ENCODE measurements at places on chromosomes 5 and 9.

- no peak for DNase-seq
These were observed 705.4 kb upstream of the RIOK2 start for GRCh38 chr5:97888439-97888838.

DNA sequence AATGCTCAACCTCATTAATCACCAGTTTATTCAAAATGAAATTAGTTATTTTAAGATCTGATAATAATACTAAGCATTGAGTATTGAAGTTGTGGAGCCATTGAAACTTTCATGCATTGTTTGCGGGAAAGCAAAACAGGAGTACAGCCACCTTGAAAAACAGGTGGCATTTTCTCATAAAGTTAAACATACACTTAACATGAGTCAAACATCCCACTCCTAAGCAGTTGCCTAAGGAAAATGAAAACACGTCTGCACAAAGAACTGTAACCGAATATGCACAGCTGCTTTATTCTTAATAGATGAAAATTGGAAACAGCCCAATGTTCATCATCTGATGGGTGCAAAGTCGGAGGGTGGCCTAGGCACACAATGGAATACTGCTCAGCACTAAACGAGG, 177.3 kb downstream of the IRX2 start:
- DNase-seq: no peak

GRCh38 chr9:4596165-4596922, 65.8 kb upstream of the PLPP6 start:
- peak; percentile 9 for DNase-seq

GRCh38 chr9:86642721-86643120, 288.5 kb upstream of the TUT7 start:
- DNase-seq: no peak

- DNase-seq: no peak
These were observed 164.1 kb downstream of the HSD17B3 start for GRCh38 chr9:96137671-96138429.

- DNase-seq: no peak
These were observed 246.9 kb downstream of the CYLC2 start for GRCh38 chr9:103242025-103242424.

DNA sequence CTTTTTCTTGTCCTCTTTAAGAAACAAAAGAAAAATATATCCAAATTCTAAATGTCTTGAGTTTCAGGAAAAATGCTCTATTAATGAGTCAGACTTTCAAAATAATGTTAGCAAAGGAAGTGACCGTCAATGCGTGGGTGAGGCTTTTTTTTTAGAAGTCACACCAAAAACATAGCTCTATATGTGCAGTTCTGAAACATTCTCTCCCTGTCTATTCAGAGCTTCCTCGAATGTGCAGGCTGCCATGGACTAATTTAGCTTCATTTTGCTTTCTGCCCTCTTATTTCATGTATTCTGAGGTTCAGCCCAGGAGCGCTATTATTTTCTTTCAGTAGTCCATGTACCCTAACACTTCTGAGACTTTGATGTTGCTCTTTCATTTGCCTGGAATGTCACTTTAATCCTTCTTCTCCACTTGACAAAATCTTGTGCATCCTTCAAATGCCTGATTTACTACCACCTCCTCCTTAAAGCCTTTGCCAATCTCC, 72.5 kb upstream of the RASA1 start:
- DNase-seq: peak; percentile 6

GRCh38 chr9:29214690-29215253, 1641.5 kb upstream of the C9orf72 start:
- no peak for DNase-seq

DNA sequence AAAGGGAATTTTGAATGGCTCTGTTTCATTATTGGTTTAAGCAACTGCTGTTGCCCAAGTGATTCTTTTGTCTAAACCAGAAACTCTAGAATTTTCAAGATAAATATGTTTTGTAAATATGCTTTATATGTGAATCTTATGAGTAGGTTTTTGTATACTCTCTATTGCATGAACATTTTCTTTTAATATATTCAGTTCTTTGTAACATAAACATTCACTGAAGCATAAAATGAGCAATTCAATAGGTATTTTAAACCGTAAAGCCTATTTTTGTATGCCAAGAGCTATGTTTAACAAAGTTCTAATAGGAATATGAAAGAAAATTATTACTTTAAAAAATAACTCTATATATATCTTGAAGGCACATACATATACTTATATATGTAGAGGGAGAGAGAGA, 293.1 kb downstream of the PSAT1 start:
- DNase-seq: no peak

- DNase-seq: no peak
These were observed 290.5 kb downstream of the ANXA1 start for GRCh38 chr9:73441890-73442818.

- DNase-seq: no peak
These were observed 344.2 kb upstream of the SLC30A5 start for GRCh38 chr5:68749631-68750030.

- no peak for DNase-seq
These were observed 41.9 kb downstream of the SLC22A5 start for GRCh38 chr5:132411304-132412013.

- no peak for DNase-seq
These were observed 91.2 kb downstream of the FSTL4 start for GRCh38 chr5:133520991-133521706.

GRCh38 chr9:102995033-102995432, at the start of gene CYLC2:
Gene CYLC2 (plus strand): TSS chr9:102995333. CDS start chr9:102995381, 48 bp downstream.
- DNase-seq: no peak

GRCh38 chr5:100760688-100761087, 142.4 kb downstream of the ST8SIA4 start:
- DNase-seq: no peak

DNA sequence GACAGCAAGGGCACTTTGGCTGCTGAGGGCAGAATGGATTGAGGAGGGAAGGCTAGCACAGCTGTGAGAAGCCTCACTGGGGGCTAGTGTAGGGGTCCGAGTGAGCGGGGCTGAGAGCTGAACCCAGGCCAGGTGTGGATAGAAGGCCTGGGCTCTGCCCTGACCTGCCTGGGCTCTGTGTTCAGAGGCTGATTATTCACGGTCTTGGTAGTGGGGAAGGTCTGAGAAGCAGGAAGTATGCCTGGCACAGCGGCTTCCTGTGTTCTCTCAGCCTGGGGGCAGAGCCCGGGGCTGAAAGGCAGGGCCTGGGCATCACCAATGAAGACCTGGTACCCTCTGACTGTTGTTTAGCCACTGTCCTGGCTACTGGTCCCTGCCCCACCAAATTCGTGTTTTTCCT, 136.4 kb upstream of the TBC1D2 start:
- no peak for DNase-seq

DNA sequence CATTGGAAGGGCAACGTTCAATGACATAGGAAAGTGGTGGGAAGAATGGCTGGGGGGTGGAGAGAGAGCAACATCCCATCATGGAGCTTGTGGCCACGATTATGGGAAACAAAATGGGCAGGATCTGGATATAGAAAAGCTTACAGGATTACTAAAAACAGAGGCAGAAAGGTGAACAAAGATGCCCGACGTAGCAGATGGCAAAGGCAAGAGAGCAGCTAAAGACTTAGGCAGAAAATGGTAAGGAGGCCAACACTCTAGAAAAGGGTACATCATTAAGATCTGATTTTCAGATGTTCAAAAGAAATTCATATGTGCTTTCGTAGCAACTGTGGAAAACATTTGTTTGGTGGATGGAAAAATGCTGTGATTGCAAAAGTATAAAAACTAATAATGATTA, 102.5 kb downstream of the OTULIN start:
- DNase-seq: no peak

- no peak for DNase-seq
These were observed 338.2 kb downstream of the NFIB start for GRCh38 chr9:13975611-13976290.

DNA sequence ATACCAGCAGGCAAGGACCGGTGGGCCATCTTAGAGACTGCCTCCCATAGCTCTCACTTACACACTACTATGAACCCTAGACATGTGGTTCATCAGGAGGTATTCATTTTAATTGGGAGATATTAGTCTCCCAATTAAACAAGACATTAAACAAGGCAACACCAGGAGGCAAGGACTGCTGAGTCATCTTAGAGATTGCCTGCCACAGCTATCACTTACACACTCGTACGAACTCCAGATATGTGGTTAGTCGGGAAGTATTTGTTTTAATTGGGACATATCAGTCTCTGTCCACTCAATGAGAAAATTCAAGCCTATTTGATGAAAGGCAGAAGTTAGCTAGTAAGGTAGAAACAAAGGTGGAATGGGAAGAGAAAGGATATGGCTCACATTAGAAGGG, 343.9 kb downstream of the NFIB start:
- DNase-seq: no peak

DNA sequence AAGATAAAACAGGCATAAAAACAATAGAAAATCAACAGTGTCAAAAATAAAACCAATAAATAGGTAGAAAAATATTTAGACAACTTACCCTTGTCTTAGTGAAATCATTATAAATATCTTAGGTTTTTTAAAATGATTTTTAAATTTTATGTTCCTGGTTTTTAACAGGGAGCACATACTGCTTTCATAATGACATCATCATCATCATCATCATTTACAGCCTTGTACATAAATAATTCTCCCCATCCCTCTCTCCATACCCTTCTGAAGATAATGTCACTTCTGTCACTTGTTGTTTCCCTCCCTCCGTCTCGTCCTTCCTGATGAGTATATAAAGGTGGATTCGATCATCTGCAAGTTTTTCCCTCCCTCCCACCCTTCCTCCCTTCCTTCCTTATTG, 56.6 kb downstream of the CDH9 start:
- DNase-seq: no peak

DNA sequence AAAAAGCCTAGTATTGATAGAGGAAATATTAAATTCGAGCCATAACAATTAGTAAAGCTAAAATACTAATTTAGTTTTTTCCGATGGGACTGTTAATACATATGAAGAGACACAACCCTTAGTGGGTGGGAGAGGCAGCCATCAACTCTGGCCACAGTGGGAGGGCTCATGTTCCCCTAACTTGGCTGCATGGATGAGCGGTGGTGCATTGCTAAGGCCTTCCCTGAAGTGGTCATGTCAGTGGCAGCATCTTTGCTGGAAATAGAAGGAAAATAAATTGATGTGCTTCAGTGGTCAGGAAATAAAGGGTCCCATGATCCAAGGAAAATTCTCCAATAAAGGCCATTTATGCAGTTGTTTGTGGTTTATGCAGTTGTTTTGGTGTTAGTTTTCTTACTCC, 33.9 kb upstream of the F2RL2 start:
- no peak for DNase-seq

- no peak for DNase-seq
These were observed 66.9 kb downstream of the GRIN3A start for GRCh38 chr9:101671567-101671966.

GRCh38 chr9:20853866-20854265, 169.8 kb downstream of the FOCAD start:
- no peak for DNase-seq

DNA sequence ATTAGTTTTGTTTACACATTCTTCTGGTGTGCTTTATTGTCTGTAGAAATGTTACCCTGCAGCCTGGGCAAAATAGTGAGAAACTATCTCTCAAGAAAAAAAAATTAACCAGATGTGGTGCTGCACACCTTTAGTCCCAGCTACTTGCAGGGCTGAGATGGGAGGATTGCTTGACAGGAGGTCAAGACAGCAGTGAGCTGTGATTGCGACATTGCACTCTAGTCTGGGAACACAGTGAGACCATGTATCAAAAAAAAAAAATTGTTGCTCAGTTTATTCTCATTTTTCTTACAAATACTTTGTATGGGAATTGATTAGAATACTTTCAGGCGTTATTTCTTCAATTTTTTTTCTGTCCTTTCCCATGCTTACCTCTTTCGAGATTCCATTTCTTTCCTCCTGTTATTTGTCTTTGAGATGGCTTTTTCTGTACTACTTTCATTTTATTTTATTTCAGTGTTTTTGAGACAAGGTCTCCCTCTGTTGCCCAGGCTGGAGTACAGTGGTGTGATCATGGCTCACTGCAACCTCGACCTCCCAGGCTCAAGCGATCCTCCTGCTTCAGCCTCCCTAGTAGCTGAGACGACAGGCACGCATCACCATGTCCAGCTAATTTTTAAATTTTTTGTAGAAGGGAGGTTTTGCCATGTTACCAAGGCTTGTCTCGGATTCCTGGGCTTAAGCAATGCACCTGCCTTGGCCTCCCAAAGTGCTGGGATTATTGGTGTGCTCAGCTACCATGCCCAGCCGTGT, 24.9 kb downstream of the TENT2 start:
- DNase-seq: no peak

DNA sequence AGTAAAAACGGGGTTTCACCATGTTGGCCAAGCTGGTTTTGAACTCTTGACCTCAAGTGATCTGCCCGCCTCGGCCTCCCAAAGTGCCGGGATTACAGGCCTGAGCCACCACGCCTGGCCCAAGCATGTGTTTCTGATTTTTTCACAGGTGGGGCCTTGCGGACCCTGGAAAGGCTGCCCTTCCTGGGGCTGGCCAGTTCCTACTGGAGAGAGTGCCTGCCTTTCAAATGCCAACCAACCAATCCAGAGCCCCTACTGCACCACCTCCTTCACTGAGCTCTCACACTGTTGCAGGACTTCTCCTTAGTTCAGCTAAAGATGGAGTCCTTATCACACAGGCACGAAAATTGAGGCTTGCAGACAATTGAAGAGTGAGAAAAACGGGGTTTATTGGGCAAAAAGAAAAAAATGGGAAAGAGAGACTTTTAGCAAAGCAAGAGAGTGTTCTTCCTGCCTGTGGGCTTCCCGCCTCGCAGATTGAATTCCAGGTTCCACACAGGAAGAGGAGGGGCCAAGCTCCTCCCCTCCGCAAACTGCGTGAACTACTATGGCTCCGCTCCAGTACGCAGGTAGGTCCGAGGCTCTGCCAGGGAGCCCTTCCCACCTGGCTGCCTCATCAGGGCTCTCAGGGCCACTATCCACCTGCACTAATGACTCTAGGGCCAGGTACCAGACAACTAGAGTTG, 8.3 kb upstream of the CMBL start:
- DNase-seq: no peak

GRCh38 chr5:88660264-88660946, 222.6 kb downstream of the MEF2C start:
- DNase-seq: no peak

DNA sequence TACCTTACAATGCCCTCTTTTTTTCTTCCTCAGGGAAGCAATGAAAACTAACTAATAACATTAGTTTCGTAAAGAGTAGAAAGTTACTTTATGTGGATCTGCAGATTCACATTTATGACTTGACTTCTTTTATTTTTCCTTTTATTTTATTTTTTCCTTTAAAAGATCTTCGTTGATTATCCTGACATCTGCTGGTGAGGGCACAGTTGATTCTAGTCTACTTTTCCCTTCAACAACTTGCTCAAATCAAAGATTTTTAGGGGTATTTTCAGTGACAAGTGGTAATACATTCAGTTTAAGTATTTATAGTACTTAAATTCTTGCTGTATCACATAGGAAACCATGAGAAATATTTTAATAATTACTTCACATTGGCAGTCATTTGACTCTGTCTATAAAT, 4.9 kb downstream of the EDIL3 start:
- DNase-seq: no peak

DNA sequence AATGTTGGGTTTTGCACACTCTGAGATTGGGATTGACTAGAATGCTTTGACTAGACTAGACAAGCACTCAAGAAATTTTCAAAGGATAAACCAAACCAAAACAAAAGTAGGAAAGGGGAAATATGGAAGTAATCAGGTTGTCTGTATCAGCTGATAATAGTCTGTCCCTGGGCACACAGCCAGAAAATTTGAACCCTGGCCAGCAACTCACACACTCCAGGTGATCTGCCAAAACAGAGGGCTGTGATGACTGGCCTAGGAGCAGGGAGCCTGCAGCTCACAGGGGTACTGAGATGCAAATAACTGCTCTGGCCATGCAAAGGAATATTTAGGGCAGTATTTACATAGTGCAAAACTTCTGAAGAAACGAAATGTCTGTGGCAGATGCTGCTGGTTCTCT, 112.3 kb upstream of the SMIM23 start:
- no peak for DNase-seq

GRCh38 chr5:2332521-2332920, 419.0 kb downstream of the IRX2 start:
- no peak for DNase-seq
